Central memory CD8-positive, alpha-beta T cell (primary cell): ENCODE measurements at places on chromosomes 2 and 18.

DNA sequence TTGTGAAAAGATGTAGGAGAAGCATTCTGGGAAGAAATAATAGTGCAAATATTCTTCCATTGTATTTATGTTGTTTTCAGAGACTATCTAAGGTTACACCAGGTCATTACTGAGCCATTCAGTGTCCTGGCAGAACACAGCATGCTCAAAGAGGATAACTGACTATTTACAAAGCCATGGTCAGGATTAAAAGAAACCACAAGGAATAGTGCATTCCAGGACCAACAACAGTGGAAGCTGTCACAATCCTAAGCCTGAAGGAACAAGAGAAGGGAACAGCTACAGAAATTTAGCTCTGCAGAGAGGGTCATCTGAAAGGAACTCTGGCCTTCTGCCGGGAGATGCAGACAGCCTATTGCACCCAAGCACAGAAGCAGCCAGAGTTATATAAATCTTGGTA lies 116.7 kb downstream of the DSC3 start:
- no peak for DNase-seq

DNA sequence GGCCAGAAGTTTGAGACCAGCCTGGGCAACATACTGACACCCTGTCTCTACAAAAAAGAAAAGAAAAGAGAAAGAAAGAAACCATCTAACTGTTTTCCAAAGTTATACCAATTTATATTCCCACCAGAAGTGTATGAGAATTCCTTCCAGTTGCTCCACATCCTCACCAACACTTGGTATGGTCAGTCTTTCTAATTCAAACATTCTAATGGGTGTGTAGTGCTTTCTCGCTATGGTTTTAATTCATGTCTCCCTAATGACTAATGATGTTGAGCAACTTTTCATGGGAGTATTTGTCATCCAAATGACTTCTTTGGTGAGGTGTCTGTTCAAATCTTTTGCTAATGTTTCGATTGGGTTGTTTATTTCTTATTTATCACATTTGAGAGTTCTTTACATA lies 10.5 kb upstream of the B3GNT7 start:
- no peak for DNase-seq

DNA sequence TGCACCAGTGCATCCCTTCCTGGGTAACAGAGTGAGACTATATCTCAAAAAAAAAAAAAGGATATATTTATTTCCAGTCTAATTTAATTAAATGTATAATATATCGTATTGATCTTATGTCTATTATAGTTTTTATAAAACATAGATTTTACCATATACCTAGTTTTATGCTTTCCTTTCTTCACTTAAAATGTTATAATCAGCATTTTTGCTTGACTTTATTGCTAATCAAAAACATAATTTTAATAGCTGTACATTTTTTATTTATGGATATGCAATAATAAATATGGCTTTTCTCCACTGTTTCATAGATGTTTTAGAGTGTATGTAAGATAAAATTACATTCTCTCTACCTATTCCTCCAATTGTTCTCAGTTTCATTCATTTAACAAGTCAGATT lies 958.0 kb downstream of the EPHA4 start:
- no peak for DNase-seq

DNA sequence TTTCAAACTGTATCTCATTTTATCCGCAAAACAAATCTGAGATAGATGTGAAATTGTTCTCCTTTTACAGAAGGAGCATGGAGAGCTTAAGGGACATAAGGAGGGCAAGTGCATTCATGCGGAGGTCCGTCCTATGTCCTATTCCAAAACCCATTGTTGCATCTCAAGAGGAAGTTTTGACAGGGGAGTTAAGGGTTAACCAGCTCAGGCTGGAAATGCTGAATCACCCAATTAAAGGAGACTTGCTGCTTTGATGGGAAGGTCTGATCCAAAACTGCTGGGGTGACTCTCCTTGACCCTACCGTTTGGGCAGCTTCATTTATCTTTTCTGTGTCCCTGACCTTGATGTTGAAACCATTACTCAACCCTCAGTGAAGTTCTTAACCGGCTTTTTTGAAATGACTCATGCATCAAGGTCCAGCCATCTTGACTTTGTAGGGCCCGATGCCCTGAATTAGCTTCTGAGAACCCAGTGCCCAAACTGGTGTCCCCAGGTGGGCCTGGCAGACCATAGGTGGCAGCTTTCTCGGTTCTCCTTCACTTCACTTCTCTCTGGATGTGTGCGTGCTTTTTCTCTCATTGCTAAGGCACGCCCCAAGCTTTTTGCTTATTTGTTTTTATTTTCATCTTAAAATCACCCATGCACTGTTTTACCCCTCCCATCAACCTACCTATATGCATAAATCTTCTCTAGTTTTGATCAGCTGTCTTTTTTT lies 15.9 kb upstream of the TXNDC2 start:
- DNase-seq: no peak

- no peak for DNase-seq
These were observed 10.7 kb upstream of the OTOF start for GRCh38 chr2:26488463-26489212.

GRCh38 chr2:227416701-227417100 lies 29.0 kb upstream of the SCYGR1 start:
- DNase-seq: no peak

DNA sequence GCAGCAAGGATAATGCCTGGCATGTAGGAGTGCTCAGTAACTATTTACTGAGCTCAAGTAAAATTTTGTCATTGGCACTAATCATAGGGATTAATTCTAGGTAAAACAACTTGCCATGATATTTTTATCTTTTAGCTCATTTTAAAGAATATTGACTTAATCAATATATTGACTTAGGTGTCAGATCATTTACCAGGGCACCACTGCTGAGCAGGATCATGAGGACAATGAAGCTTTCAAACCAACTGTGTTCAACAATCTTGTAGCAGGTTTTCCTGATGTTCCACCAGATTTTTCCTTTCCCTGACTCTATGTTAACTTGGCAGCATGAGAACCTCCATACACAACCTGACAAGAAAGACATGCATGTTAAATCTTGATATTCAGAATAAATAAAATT lies 114.5 kb upstream of the SCN1A start:
- DNase-seq: no peak

- no peak for DNase-seq
These were observed 20.0 kb upstream of the SPATA3 start for GRCh38 chr2:230975927-230976326.

DNA sequence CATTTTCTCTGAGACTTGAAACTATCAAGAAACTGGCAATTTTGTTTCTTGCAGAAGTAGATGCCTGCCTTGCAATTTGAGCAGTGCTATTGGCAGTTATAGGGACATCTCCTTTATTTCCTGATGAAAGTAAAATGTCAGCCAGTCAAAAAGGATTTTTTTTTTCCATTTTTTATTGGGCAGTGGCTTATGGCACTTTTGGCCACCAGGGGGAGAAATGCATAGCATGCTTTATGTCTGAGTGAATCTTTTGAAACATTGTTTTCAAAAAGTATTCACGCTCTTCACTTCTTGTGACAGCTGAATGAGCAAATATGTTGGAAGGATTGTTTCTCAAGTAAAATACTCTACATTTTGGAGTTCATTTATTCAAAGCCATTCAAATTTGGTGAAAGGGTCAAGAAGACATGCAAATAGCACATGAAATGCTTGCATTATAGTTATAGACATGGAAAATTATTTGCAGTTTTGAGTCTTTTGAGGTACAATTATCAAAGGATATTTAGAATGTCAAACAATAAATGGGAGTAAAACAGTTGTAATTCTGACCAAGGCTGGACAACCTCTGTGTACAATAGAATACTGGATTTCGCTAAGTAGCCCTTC lies 491.0 kb downstream of the CDH2 start:
- no peak for DNase-seq

DNA sequence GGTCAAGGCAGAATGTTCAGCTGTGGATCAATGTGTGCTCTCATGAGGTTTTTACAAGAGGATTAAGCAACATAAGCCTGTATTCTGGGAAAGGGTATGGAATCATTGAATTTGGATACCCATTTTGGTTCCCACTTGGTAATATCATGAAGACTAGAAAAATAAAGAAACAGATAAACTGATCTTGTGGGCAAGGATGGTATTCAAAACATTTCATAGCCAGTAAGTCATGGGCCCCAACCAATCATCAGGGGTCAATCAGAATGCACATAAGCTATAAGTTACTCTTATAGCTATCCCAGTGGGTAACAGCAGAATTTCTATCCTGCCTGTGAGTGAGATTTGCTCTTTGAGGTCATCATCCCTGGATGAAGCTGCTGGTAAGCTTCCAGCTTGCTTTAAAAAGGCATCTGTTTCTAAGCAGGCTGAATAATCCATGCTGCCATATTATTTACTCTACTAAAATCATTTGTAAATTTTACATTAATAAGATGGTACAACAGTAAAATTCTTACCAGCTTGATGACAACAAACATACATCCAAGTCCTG lies 291.2 kb downstream of the RAD51AP2 start:
- no peak for DNase-seq

GRCh38 chr2:238994432-238994831 lies 146.5 kb downstream of the TWIST2 start:
- DNase-seq: no peak

GRCh38 chr2:19691892-19692291 lies 209.9 kb downstream of the TTC32 start:
- DNase-seq: no peak

DNA sequence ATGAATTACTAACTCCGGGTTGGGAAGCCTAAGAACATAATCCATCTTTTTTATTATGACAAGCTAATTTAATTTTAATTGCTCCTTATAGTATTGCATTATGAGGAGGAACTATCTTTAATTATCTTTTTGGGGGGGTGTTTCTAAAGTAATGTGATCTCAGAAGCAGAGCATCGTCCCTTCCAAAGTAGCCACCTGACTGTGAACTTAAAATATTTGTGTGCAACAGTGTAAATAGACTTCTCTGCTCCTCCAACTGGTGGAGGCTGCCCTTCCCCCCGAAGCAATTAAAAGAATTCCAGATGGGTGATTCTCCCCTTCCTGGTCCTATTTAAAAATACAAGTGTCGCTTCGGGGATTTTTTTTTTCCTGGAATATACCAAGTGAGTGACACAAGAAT lies 55.7 kb downstream of the TCF7L1 start:
- no peak for DNase-seq
